ENCODE measurements at places on chromosomes 11 and 22. TPM values are rescaled to one million over a fixed set of nuclear protein-coding genes. Genes with fewer than 3 reads are reported as not detected.
A peak's percentile ranks its signal among the peaks of the same experiment; 100 is the strongest.

DNA sequence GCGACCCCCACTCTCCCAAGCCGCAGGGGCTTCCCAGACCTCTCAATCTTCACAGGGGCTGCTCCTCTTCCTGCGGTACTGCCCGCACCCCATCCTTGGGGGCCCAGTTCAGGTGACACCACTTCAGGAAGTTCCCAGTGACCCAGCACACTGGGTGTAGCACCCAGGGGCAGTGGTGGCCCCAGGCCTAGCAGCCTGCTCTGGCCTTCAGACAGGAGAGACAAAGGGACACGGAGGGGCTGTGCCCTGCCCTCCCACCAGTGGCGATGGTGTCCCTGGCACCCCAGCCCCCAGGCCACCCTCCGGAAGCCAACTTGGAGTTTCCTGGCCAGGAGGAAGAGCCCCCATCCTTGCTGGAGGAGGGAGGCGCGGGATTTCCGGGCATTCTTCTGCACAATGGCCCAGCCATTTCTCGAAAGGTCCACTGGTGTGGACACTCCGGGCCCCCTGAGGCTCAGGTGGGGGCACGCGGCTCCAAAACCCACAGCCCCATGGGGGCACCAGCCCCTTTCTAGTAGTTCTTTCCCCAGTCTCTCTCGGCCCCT lies 978 bp upstream of the CLDN5 start:
- peak; percentile 48 for DNase-seq

GRCh38 chr11:11588891-11589290 lies 32.9 kb downstream of the GALNT18 start:
- no peak for DNase-seq

DNA sequence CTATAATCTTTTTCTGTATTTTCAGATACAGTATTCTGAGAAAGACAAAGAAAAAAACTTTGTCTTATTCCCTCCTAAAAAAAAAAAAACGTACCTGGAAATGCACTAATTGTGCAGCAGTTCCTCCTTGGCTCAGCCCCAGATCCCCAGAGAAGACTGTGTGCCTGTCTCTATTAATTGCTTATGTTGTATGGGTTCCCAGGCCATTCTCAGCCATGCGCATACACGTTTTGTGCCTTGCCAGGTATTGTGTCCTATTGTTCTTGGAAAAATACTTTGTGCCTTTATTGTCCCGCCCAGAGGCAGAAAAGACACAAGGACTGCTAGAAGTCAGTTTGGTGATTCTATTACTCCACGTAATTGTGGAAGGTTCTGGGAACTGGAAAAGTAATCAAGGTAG lies 91.2 kb downstream of the PIWIL4 start:
- no peak for DNase-seq

The DDI1 gene
- total RNA-seq, result not detected

The SLC25A45 gene
- total RNA-seq, result 1.7 TPM

The FAT3 gene
- under 0.01 TPM for total RNA-seq

DNA sequence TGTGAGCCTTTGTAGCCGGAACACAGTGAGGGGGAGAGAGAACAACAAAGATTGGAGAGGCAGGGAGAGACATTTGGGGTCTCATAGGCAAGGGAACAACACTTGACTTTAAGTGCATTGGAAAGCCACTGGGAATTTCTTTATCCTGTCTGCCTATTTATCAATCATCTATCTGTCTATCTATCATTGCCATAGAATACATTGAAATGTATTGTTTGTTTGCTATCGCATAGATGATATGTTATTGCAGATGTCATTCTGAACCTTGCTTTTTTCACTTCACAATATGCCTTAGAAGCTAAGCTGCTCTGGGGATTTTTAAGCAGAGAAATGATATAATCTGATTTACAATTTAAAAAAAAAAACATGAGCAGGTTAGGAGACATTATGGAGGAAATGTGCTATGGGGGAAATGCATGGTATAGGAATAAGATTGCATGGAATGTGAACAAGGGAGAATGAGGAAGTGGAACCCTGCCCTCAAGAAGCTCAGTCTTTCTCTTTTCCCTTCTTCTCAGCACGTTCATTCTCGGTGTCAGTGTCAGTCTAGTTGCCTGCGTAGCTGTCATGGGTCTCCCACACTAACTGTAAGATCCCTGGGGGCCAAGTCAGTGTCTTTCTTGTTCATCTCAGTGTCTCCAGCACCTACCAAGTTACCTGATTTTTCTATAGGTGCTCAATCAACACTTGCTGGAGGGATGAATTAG lies 158.7 kb upstream of the ARHGAP20 start:
- no peak for DNase-seq

The SEPTIN3 gene
- total RNA-seq, result under 0.01 TPM

GRCh38 chr11:62400760-62401159 lies 18.1 kb upstream of the SCGB1A1 start:
- DNase-seq, result no peak

- DNase-seq, result no peak
Measured at GRCh38 chr11:103668859-103669258, 367.6 kb upstream of the DDI1 start.

DNA sequence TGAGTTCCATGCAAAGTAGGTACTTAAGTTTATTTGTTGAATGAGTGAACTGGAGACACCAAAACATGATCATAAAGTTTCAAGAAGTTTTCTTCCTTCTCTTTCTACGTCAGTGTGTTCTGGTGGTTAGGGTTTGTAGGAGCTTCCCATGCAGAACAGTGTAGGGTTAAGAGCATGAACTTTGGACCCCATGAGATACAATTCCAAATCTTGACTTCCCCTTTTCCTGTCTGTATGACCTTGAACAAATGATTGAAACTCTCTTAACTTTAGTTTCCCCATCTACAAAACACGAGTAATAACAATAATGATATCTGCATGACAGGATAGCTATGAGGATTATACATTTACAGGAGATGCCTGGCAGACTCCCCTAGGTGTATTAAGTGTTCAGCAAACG lies 41.0 kb upstream of the TENM4 start:
- no peak for DNase-seq

DNA sequence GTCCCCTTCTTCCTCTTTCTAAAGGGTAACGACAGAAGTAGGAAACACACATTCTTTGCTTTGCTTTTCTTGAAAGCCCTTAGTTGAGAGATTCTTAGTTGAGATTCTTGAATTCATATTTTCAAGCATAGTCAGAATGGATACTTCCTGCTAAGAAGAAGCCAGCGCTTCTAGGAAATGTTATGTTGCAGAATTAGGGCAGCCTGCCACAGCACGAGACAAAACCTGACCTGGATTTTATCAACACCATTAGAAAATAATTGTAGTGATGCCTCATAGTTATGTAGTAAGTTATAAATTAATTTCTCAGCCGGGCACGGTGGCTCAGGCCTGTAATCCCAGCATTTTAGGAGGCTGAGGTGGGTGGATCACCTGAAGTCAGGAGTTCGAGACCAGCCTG lies 37.9 kb upstream of the NUP160 start:
- peak; percentile 85 for DNase-seq

The KRTAP5-10 gene
- total RNA-seq, result not detected

The PPP6R3 gene
- 95.9 TPM for total RNA-seq

The APOL5 gene
- not detected for total RNA-seq

The TBX1 gene
- total RNA-seq, result 74.2 TPM

GRCh38 chr22:31284281-31285155 lies 7.8 kb downstream of the PIK3IP1 start:
- peak; percentile 47 for DNase-seq

GRCh38 chr11:108431370-108431769 lies 36.0 kb downstream of the C11orf65 start:
- DNase-seq, result no peak

GRCh38 chr11:20197881-20198280 lies 37.6 kb upstream of the DBX1 start:
- no peak for DNase-seq

The APOA1 gene
- under 0.01 TPM for total RNA-seq

The MUC6 gene
- total RNA-seq, result not detected

GRCh38 chr11:133579165-133580031 lies 47.1 kb upstream of the OPCML start:
- no peak for DNase-seq

The BAIAP2L2 gene
- total RNA-seq, result under 0.01 TPM

- no peak for DNase-seq
Measured at GRCh38 chr11:44083433-44083832, 12.0 kb upstream of the EXT2 start.

DNA sequence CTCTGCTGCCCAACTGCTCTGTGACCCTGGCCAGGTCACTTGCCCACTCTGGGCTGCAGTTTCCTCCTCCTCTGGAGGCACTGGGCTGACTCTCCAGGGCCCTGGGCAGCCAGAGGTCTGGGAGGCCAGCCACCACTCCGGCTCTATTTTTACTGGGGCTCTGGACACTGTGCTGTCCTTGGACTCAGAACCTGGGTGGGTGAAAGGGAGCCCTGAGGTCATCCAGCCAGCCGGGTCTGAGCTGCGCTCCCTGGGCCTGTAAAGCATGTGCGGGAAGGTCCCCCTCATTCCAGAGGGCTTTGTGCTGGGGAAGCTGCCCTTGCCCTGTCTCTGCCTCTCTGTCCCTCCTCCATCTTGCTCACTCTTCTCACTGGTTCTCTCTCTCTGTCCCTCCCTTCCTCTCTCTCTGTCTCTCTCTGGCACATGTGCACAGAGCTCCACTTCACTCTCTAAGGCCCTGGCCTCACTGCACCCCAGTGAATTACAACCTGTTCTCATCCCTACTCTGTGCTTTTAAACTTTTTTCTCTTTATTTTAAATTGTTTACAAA lies 24.6 kb downstream of the MB start:
- DNase-seq, result no peak

- no peak for DNase-seq
Measured at GRCh38 chr11:26522912-26523610, 49.0 kb downstream of the MUC15 start.

- DNase-seq, result no peak
Measured at GRCh38 chr11:48167380-48167779, 49.2 kb upstream of the OR4B1 start.

The CXCR5 gene
- total RNA-seq, result not detected

- no peak for DNase-seq
Measured at GRCh38 chr22:34709641-34710040, 356.3 kb upstream of the ISX start.

The PAX6 gene
- total RNA-seq, result not detected

DNA sequence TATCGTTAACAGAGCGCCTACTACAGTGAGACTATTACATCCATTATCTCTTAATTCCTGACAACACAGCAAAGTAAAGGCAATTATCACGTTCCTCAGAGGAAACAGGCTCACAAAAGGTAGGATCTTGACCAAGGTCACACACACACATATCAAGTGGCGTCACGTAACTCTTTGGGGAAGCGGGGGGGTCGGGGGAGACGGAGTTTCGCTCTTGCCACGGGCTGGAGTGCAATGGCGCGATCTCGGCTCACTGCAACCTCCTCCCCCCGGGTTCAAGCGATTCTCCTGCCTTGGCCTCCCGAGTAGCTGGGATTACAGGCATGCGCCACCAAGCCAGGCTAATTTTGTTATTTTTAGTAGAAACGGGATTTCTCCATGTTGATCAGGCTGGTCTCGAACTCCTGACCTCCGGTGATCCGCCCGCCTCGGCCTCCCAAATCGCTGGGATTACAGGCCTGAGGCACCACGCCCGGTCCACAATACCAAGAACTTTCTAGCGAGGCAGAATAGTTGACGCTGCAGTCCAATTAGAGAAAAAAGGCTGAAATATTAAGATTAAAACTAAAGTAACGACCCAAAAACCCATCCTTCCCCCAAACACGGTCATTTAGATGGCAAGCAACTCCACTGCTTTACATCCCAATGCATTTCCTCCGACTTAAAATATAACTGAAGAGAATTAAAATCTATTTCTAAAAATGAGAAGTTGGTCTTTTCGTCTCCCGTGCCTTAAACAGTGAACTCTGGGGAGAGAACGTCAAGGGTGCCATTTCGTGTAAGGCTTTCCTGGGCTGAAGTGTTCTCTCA lies 1.2 kb downstream of the DDX17 start:
- peak; percentile 53 for DNase-seq

- no peak for DNase-seq
Measured at GRCh38 chr22:50001388-50002231, 11.0 kb downstream of the IL17REL start.

DNA sequence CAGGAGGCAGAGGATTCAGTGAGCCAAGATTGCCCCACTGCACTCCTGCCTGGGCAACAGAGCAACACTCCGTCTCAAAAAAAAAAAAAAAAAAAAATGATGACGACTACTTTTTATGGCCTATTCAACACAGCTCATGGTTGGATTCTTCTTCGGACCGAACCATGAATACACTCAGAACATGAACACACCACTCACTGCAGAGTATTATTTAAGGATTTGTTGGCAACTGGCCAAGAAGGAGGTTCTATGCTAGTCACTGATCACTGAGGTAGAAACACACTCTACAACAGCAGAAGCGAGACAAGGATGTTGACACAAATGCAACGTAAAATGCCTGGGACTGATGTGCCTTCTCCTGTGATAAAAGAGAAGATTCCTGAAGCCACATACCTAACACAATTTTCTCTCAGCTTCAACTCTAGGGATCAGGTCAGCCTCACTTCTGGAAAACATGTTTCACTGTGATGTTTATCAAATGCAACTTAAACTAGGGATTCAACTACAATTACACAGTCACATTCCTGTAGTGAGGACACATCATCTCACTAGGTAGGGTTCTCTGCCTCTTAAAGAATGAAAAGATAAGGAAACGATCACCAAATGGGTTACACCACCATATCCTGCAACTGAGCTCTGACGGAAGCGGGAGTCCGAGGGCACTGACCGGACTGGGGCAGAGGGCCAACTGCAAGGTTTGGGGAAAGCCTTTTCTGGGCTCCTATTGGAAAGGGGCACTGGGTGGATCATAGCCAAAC lies 82.5 kb downstream of the SGSM3 start:
- DNase-seq, result peak; percentile 45

GRCh38 chr22:39117585-39118191 lies 20.6 kb downstream of the APOBEC3H start:
- DNase-seq, result peak; percentile 62

GRCh38 chr22:45843986-45844385 lies 133.0 kb downstream of the WNT7B start:
- DNase-seq, result no peak

The GTSE1 gene
- total RNA-seq, result 0.99 TPM

DNA sequence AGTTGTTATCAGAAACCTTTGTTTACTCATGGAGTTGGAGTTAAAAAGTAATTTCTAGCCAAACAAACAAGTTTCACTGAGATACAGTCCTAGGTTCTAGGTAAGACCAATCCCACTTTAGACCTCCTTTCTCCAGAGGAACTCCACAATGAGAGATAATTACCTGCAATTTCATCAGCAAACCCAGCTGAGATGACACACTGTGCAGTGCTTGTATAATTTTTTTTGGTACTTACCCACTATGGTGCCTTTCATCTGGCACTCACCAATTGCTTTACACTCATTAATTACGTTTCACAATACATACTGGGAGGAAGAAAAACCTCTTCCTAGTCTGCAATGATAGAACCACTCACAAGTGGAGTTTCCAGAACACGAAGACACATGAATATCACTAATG lies 1.8 kb upstream of the MUC15 start:
- no peak for DNase-seq
